Keratinocyte (primary cell): ENCODE measurements at places on chromosomes 3 and 15.

- DNase-seq: no peak
These were observed 154.9 kb downstream of the GREM1 start for GRCh38 chr15:32872621-32873283.

DNA sequence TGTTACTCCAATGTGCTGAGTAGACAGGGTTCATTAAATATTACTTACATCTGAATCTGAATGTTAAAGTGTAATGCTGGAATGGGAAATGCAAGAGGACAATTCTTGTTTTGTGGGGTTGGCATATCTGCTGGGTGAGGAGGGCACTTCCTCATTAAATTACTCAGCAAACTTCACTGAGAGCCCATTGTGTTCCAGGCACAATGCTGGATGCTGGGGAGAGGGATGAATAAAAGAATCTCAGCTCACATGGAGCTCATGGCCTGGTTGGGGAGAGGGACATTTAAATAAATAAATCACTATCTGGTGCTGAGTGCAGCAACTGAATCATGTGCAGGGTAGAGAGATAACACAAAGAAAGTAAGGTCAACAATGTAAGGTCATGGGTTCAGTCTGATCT is 199.2 kb upstream of the CFAP20DC start:
- no peak for DNase-seq

- DNase-seq: no peak
These were observed 168.1 kb upstream of the MYRIP start for GRCh38 chr3:39641274-39641673.

DNA sequence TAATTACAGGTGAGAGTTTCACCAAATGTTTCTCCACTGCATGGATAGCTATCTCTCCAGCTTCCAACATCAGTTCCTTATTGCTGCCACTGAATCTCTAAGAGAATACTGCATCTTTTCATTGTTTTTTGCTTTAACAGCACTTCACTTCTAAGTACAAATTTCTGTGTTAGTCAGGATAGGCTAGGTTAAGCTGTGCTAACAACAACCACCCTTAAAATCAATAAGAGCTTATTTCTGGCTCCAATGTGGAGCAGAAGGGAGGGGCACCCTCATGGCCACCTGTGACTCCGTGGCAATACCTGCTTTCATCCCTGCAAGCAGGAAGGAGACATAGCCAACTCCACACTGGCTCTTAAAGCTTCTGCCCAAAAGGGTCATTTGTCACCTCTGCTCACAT is 36.4 kb upstream of the CORO2B start:
- DNase-seq: no peak

- DNase-seq: peak; percentile 83
These were observed 15.2 kb downstream of the SSUH2 start for GRCh38 chr3:8629151-8630021.

GRCh38 chr3:40886660-40887425 is 312.5 kb upstream of the CTNNB1 start:
- DNase-seq: no peak

DNA sequence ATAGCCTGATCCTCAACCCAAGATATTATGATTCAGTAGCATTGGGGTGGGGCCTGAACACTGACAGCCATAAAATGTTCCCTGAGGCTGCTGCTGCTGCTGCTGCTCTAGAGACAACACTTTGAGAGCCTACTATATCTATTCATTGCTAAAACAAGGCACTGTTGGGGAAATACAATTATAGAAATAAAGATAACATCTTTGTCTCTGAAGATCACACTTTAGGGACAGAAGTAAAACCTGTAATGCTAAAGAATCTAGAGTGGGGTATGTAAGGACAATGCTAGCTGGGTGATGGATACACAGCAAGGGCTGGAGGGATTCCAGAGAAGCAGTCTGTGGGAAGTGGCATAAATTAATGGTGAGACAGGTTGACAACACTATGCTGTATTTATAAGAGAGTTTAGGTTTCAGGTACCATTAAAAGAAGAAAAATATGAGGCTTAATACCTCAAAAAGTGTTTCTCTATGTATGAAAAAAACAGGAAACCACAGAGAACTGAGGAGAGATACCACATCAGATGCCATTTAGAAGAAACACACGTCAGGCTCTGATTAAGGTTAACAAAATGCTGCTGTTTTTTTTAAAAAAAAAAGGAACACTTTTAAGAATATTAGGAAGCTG is 115.9 kb downstream of the CBLB start:
- DNase-seq: no peak

GRCh38 chr3:176807938-176808337 is 389.3 kb downstream of the TBL1XR1 start:
- no peak for DNase-seq

DNA sequence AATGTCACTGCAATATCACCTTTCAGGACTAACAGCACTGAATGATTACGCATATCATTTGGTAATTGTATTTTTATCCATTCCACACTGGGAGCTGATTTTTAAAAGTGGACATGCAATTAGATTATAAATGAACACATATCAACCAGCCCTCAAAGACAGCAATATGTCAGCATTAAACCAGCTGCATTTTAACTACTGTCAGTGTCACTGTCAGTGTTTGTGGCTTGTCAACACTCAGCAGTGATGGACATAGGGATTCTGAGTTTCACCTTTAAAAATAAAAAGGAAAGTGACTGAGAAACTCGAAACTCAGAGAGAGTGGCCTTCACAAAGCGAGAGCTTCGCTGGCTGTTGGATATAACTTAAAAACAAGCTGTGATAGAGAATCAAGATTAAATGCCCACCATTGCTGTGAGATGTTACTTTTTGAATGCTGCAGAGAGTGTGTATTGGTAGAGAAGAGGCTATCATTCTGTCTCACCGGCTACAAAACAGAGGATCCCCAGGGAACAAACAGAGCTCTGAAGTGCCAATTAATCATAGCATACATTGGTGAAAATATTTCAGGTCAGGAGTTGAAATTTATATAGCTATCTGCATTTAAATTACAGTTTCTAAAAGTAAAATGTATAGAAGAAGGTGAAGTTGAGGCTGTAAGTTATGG is 635.8 kb downstream of the SQOR start:
- no peak for DNase-seq

DNA sequence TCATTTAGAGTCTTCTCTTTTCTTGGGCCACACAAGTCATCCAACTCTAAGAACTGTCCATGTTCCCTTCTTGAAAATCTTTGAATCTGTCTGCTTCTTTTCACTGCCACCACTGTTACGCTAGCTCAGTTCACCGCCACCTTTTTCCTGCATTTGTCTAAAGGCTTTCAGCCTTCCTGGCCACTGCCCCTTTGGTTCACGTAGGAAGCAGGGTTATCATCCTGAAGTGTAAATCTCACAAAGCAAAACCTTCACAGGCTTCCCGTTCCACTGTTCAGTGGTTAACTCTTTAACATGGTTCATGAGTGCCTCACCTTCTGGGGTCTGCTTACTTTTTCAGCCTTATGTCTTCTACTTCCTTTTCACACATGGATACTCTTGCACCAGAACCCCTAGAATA is 26.3 kb upstream of the CCDC39 start:
- DNase-seq: no peak

DNA sequence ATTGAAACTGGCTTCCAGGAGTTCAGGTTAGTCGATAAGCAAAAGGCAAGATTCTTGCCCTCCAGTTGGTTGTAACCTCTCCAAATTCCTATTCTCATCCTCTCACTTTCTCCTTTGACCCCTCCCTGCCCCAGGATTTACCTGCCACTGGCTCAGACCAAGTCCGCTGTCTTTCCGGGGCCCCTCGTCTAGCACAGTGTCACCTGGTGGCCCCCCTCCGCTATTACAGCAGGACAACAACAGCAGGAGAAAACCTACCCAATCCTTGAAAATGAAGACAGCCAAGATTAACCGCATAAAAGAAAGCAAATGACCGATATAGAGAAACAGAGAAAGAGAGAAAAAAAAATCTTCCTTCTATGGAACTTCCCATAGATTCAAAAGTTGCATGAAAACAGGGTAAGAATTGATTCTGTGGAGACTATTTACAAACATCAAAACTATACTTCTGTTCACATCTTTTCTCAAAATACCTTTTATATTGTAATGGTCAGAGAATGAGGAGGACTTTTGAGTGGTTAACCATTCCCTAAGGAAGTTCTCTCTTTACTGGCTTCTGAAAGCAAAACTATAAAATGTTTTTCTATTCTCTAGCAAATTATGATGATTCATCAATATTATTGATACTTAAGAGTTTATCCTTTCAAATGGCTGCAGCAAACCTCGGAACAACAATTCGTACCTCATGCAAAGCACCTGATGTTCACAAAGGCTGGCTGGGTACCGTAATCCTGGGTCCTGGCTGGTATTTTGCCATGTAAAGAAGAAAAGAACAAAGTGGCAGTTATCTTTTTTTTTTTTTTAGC is 10.0 kb upstream of the ST8SIA2 start:
- no peak for DNase-seq

DNA sequence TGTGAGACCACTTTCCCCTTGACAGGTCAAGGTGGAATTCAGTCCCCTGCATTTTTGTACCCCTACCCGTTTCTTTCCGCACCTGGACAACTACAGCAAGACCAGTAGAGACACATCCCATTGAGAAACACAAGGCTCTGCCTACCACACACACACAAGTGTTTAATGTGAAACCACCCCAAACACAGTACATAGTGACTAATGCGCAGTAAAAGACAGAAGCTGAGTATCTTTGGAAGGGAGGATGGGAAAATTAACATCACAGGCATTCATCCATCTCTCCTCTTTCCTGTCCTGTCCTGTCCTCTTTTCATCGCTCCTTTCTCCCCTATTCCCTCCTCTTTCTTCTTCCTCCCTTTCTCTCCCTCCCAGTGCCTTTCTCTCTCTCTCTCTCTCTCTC is 64.8 kb downstream of the SCN11A start:
- no peak for DNase-seq

DNA sequence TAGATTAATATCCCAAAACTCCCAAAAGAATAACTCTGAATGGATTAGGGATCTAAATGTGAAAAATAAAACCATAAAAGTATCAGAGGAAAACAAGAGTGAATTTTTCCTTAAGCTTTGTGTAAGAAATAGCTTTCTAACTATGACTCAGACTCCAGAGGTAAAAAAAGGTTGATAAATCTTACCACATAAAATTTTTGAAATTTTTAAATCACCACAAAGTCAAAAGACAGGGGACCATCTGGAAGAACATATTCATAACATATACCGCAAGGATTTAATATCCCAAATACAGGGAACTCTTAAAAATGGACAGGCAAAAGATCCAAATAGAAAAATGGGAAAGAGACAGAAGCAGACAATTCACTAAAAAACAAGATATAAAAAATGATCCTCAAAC is 145.0 kb downstream of the ARNT2 start:
- DNase-seq: no peak

DNA sequence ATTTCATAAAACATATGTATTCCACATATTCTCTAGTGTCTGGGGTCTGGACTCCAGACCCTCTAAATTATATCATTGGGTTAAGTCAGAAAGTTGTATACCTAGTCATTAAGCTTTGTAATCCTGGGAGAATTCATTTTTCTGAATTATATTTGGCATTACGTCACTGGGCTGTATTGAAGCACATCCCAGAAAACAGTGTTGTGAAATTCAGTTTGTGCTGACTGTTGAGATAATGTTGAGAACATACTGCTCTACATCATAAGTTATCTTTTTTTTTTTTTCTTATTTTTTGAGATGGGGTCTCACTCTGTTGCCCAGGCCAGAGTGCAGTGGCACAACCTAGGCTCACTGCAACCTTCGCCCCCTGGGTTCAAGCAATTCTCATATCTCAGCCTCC is 153.1 kb upstream of the STT3B start:
- no peak for DNase-seq

DNA sequence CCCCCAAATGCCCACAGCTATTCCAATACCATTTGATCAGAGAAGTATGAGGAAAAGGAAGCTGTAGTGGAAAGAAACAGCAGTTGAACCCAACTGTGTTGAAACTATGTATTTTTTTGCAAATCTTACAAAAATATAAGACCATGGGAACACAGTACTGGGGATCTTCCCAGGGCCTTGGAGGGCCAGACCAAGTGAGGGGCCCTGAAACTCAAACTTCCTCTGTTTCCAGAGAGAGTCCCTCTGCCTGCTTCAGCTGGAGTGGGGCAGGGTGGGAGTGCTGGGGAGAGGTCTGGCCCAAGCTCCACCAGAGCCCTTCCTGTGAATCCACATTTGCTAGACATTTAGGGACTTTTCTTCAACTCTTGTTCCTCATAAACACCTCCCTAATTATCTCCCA is 263.9 kb downstream of the CHST2 start:
- no peak for DNase-seq

GRCh38 chr3:129398803-129399144 is 29.7 kb downstream of the EFCAB12 start:
- no peak for DNase-seq

GRCh38 chr3:98780343-98780742 is 17.2 kb downstream of the ST3GAL6 start:
- no peak for DNase-seq

- DNase-seq: no peak
These were observed 193.9 kb downstream of the TLE3 start for GRCh38 chr15:69903470-69904469.

GRCh38 chr3:109269577-109270275 is 46.6 kb downstream of the DPPA2 start:
- DNase-seq: no peak

- DNase-seq: no peak
These were observed 38.9 kb upstream of the TPRG1 start for GRCh38 chr3:189132839-189133238.

DNA sequence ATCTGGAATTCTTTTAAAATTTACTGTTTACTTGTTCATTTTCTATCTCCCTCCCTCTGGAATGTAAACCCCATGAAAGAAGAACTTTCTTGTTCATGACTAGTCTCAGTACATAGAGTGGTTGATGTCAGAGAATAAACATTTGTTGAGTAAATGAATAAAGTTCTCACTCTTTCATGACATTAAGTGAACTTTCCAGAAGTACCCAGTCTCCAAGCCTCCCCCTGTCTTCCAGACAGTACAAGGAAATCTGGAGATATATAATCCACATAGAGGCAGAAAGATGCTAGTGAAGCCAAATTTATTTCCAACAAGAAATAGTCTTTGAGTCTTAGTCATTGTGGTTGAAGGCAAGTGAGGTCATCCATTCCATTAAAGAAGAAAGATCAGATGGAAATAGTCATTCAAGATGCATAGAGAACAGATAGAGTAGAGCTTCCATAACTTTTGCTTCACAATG is 71.5 kb upstream of the GALNT15 start:
- DNase-seq: no peak

GRCh38 chr3:49029563-49029884 is 326 bp upstream of the IMPDH2 start:
- DNase-seq: no peak

DNA sequence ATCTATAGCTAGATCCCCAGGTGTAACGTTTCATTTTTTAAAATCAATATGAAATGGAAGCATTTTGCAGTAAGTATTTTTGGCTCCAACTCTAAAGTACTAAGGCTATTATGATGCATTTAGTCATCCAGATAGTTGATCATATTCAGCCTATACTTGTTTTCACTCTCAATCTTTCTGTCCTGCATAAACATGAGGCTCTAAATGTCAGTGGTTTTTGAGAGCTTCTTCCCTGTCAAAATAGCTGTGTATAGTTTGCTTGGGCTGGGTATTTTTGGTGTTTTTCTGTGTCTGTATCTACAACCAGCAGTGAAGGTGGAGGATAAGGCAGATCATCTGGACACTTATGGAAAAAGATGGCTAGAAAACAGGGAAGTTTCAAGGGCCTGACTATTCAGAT is 128.0 kb downstream of the LRRN1 start:
- no peak for DNase-seq

- no peak for DNase-seq
These were observed at the start of gene SLC2A2 for GRCh38 chr3:171026597-171027293. Gene SLC2A2, minus strand, starts transcription at chr3:171026720. Its CDS starts 50 bp downstream, at chr3:171026670.

GRCh38 chr3:44511238-44511566 is 33.7 kb upstream of the ZNF445 start:
- no peak for DNase-seq
